ENCODE measurements at places on chromosomes 5 and 9.

DNA sequence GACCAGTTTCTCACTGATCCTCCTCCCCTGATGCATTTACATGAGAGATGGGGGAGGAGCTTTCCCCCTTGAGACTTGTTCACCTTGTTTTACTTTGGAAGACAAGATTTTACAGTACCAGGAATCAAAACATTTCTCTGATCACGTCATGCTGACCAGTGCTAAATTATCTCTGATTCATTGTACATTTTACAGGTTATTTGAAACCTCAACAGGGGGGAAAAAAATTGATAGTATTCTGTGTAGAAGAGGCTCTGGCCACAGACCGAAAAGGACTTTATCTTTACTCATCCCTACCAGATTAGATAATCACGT, 133.9 kb downstream of the GRIA1 start:
- no peak for DNase-seq

GRCh38 chr9:112408275-112408674, 28.4 kb downstream of the HSDL2 start:
- no peak for DNase-seq

GRCh38 chr9:74362423-74362822, 134.7 kb upstream of the RORB start:
- no peak for DNase-seq

GRCh38 chr5:121396716-121397115, 455.0 kb upstream of the FTMT start:
- DNase-seq = no peak

DNA sequence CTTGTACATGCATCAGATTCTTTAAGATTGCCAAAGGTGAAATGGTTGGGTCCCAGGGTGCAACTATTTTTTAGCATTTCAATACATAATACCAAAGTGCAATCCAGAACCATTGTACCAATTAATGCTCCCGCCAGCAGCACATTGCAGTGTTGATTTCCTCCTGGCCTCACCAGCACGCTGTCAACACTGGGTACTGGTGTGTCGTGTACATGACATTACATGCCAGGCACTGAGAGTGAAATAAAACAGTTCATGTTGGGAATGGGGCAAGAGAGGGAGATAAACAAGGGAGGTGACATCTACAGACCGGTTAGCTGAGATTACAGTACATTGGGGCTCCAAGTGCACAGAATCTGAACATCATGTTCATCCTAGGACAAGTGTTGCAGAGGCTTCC, 37.8 kb downstream of the HMGCS1 start:
- DNase-seq = no peak

- no peak for DNase-seq
Measured at GRCh38 chr9:108468364-108468763, 387.4 kb downstream of the ACTL7B start.

DNA sequence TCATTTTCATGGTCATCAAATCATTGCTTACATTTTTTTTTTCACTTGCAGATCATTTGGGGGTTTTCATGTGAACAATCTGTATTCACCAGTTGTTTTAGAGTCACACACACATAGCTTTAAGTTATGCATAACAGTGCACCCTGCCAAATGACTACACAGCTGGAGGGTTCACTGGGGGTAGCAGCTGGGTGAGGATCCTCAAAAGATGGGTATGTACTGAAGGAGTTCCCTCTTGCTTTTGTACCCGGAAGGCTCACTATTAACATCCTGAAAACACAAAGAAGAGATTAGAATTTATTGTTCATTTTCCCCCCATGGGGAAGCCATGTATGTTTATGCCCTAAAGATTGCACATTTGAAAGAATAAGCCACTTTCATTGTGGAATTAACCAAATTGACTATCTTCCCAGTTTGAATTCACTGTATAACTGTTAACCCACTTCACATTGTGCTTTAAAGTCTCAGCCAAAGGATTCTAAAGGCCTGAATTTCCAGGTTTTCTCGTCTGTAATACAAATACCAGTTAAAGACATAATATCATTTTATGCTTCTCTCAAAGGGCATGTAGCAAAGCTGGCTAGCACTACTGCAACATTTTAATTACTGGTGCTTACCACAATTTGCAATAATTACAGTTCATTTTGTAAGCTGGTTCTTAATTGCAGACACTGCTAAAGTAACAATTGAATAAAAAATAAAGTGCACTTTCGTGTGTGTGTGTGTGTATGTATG, 466.4 kb upstream of the MEF2C start:
- DNase-seq = no peak

GRCh38 chr5:142192286-142193113, 83.9 kb downstream of the NDFIP1 start:
- DNase-seq = no peak

- no peak for DNase-seq
Measured at GRCh38 chr9:34503406-34503805, 19.4 kb downstream of the ENHO start.

Measured in stimulated activated CD8-positive, alpha-beta memory T cell treated with anti-CD3 and anti-CD28 coated beads, Interleukin-2, amount 100 ng/mL, for 1 hour (primary cell).